ENCODE measurements at places on chromosomes 1 and 21. TPM values are rescaled to one million over a fixed set of nuclear protein-coding genes. Genes with fewer than 3 reads are reported as not detected.

The PADI2 gene
- 3.7 TPM for total RNA-seq

The KCNT2 gene
- total RNA-seq = 0.29 TPM

The SERBP1 gene
- total RNA-seq = 232 TPM

GRCh38 chr1:28147264-28148094 lies 29.0 kb downstream of the PTAFR start:
- no peak for DNase-seq

DNA sequence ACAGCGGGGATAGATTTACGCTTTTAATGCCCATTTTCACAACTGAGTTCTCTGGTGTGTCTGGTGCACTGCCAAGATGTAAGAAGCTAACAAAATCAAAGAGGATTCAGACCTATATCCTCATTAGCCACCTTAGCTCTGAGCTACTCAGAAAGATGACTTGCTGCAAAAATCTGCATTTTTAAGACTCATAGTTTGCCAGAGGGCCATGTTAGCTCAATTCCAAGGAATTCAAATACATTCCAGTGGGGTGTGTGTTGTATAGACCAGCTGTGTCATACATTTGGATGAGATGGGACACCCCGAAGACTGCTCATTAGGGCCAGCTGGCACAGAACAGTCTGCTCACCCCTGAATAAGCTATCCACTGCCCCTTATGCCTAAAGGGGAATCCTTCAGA lies 8.9 kb downstream of the DENND2D start:
- DNase-seq = no peak

DNA sequence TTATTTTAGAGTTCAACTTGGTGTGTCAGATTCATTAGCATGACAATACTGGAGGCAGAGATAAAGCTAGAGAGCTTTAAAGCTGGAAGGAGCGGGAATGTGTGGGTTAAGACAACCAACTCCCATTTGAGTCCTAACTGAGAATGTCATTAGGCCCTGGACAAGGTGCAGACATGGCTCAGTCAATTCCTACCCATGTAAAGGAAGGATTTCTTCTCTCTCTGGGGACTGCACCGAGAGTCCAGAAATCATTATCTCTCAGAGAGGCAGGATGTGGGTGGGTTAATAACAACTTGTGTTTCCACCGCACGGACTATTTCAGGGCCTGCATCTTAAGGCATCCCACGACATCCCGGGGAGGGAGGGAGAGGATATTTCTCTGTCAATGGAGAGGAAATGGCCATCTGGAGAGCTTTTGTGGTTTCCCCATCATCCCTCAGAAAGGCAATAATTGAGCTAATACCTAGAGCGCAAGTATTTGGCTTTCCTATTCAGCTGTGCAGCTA lies 46.7 kb upstream of the SARS1 start:
- DNase-seq = no peak
